ENCODE measurements at places on chromosomes 6 and 20.

GRCh38 chr20:47585087-47585747 lies 83.5 kb downstream of the NCOA3 start:
- no peak for DNase-seq

DNA sequence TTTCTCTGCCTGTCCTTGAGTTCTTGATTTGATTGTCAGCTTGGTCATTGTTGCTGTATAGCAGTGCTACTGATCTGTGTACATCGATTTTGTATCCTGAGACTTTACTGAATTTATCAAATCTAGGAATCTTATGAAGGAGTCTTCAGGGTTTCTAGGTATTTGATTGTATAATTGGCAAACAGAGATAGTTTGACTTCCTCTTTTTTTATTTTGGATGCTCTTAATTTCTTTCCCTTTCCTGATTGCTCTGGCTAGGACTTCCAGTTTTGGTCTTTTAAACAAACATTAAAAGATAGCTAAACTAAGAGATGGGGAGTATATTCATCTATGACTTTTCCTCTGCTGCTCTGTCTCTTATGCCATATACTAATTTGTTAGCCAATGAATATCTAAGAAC lies 62.4 kb downstream of the NCOA7 start:
- DNase-seq, result no peak

DNA sequence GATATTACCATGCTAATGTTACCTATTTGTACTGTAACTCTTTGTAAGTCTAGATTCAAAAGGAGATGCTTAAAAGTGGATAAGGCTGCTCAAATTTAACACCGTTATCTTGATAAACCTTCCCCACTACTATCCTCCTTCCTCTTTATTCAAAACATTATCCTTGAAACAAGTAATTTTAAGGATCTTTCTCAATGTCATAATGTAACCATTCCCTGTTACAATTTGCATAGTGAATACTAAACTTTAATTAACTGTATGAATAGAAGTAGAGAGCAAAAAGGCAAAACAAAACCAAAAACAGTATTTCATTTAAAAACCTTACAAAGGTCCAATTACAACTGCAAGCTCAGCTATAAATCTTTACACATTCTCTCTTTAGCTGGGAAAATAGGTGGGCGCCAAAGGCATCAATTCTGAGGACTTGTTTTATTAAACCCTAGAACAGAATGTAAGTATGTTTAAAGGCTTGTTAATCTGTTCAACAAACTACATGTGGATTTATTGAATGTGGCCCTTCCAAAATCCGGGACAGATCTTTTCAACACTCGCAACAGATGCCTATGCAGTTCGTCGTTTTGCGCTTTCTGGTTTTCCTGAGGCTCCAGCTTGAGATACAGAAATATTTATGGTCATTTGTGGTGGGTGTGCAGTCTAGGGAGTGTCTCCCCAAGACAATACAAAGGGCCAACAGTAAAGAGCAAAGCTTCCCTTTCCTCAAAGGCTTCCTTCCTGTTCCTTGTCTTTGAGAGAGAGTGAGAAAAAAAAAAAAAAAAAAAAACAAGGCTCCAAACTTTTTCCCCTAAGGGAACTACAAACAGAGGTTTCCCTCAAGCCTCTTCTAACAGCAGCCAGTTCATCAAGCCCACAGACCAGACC lies 15.1 kb downstream of the KIF13A start:
- DNase-seq, result no peak

DNA sequence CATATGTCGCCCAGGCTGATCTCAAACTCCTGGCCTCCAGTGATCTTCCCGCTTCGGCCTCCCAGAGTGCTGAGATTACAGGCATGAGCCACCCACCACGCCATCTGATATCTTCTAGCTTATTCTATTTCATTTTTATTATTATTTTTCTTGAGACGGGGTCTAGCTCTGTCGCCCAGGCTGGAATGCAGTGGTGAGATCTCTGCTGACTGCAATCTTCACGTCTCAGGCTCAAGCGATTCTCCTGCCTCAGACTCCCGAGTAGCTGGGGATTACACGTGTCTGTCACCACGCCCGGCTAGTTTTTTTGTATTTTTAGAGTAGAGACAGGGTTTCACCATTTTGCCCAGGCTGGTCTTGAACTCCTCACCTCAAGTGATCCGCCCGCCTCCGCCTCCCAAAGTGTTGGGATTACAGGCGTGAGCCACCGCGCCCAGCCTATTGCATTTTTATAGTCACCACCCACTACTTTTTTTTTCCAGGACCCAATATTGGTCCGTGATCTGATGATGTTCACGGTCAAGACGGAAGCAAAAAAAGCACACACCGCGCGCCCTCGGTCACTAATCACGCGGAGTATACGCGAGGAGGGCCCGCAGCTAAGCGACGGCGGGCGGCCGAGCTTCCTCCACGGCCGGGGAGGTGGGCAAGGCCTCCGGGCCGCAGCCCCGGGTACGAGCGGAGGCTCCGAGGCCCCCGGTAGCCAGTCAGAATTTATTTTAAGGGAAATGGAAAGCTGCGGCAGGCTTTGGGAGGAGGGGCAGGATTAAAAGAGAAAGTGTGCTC lies 1.1 kb upstream of the LSM14B start:
- DNase-seq, result peak; percentile 60

DNA sequence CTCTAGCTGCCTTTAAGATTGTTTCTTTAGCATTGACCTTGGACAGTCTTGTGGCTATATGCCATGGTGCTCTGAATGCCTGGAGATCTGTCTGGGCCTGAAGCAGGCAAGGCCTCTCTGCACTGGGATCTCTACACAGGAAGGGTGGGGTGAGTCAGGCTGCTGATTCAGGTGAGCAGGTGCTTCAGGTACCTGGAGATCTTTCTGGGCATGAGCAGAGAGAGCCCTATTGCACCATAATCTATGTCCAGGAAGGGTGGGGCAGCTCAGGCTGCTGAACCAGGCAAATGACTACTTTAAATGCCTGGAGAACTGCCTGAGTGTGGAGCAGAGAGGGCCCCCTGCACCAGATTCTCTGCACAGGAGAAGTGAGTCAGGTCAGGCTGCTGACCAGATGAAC lies 94.5 kb downstream of the TPBG start:
- DNase-seq, result no peak

DNA sequence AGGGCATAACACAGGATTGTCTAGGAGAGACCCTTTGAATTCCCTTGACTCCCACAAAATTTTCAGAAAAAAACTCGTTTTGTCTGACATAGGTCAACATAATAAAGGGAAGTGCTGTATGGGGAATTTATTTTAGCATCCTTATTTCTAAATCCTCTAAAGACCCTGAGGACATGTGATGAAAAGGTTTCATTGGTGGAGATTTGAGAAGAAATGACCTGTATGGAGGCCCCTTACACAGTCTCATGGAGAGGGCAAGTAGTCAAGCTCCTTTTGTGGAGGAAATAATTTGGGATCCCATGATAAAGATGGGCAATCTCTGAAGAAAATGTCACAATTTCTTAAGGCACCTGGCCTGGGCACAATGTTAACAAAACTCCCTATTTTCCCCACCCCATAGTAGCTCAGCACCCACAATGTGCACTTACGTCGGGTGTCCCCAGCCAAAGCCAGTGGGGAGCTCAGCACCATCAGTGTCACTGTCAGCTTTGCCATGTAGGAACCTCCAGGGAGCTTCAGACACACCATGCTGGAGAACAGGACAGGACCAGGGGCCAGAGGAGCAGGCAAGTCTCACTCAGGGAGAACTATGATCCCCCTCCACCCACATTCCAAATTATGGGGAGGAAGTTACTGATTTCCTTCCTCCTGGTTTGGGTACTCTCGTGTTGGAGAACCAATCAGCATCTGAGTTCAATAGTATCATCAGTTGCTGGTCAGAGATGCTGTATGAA lies at the start of gene HLA-DRB5:
Gene HLA-DRB5, minus strand, starts transcription at position 591 of the 734 bp plus-strand sequence. Its CDS starts 63 bp downstream, at position 528.
- peak; percentile 71 for DNase-seq

GRCh38 chr6:107864226-107865127 lies 40.4 kb upstream of the SCML4 start:
- DNase-seq, result no peak

Measured in CD14-positive monocyte (primary cell).